ENCODE measurements at places on chromosomes 1 and 21.

- no peak for DNase-seq
Measured at GRCh38 chr1:200367841-200368534, 41.8 kb downstream of the ZNF281 start.

- DNase-seq = no peak
Measured at GRCh38 chr21:45071078-45071873, 3.1 kb upstream of the ADARB1 start.

DNA sequence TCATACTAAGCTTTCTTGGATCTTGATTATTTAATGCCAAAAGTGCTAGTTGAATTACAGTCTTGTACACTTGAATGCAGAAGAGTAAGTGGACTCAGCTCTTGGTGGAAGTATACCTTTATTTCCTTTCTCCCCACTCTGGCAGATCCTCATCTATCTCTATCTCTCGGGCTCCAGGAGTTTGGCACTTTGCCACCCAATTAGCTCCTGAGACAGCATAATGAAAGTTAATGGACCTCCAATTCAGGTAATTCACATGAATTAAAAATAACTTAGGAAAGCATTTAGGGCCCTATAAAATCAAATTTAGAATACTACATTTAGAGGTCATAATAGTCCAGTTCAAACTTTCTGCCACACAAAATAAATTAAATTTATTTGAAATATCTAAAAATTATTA, 67.4 kb downstream of the OLFM3 start:
- DNase-seq = no peak

DNA sequence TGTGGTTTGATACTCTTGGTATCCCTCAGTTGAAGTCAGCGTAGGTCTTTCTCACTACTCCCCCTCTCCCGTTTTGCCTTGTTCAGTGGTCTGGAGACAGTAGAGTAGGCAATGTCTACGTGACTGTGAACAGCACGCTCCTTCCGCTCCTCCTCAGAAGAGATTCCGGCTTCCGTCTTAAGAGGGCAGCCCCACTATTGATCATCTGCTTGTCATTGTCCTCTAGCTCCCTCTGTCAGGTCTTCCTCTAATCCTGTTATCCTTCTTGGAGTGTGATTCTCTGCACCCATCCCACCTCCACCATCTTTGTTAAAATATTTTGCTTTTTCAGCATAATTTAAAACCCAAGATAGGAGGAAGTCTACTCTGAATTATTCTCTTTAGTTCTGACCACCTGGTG, 129.9 kb upstream of the KCNK2 start:
- no peak for DNase-seq

DNA sequence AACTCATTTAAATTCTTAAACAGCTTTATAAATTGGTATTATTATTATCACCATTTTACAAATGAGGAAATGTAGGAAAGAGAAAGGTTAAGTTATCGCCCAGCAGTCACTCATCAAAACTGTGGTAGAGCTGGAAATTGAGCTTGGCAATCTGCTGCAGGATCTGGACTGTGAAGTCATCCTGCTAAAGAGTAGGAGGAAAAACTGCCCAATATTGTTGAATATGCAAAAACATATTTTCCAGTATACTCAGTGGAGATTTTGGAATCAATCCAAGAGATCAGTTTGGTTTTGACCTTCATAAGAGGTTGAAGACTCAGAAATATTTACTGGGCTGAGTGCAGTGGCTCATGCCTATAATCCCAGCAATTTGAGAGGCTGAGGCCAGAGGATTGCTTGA, 16.9 kb upstream of the RC3H1 start:
- DNase-seq = no peak

DNA sequence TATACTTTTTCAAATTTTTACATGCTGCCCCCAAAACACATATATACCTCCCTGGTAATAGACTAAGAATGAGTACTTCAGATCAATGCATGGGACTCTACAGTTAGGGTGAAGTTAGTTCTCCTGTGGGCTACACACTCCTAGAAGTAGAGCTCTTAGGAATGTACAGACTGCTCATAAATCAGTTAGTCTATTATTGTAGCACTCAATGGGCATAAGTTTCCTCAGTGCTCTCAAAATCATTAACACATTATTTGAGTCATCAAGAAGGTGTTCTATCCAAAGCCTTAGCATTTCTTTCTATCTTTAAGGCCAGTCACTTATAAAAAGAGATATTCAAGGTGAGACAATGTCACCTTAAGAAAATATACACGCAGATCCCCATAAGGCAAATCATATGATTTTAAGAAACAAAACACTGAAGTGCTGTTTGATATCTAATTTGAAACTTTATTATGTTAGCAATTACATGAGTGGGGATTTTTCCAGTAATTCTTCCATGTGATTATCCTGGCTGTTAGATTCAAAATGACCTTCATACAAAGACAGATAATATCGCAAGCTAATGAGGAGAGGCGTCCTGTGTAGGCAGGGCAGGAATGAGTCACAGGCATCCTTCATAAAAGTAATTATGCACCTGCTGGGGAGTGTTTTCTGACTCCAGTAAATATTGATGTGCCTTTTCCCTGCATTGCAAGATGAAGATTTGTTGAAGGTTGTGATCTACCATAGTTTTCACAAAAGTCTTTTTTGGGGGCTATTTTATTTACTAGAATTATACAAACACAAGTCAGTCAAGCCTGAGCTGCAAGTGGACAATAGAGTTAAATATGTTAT, 167.2 kb upstream of the ATP1B1 start:
- no peak for DNase-seq

- DNase-seq = no peak
Measured at GRCh38 chr1:40130892-40131291, 30.3 kb upstream of the RLF start.

DNA sequence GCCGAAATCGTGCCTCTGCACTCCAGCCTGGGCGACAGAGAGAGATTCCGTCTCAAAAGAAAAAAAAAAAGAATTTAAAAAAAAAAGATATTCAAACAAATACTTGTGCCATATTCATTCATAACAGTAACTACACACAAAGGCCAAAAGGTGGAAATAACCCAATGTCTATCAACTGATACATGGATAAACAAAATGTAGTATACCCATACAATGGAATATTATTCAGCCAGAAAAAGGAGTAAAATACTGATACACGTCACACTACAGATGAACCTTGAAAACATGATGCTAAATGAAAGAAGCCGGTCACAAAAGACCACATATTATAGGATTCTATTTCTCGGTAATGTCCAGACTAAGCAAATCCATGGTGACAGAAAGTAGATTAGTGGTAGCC, 109.4 kb upstream of the SOD1 start:
- DNase-seq = no peak

- DNase-seq = no peak
Measured at GRCh38 chr1:74399249-74399648, 113.2 kb downstream of the LRRC53 start.

DNA sequence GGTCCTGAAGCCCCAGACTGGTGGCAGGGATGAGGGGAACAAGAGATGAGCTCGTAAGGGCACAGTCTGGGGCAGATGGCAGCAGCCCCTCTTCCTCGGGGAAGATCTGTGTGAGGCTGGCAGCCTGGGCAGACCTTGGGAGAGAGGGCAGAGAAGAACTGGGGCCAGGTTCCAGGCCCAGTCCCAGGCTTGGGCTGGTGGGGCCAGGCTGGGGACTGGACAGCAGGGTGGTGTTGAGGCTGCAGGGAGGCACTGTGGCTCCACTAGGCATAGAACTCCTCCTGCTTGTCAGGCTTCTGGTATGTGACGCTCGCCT, 35.7 kb downstream of the SDC3 start:
- DNase-seq = no peak

- peak; percentile 42 for DNase-seq
Measured at GRCh38 chr1:150561254-150561973, 12.2 kb downstream of the ADAMTSL4 start.

DNA sequence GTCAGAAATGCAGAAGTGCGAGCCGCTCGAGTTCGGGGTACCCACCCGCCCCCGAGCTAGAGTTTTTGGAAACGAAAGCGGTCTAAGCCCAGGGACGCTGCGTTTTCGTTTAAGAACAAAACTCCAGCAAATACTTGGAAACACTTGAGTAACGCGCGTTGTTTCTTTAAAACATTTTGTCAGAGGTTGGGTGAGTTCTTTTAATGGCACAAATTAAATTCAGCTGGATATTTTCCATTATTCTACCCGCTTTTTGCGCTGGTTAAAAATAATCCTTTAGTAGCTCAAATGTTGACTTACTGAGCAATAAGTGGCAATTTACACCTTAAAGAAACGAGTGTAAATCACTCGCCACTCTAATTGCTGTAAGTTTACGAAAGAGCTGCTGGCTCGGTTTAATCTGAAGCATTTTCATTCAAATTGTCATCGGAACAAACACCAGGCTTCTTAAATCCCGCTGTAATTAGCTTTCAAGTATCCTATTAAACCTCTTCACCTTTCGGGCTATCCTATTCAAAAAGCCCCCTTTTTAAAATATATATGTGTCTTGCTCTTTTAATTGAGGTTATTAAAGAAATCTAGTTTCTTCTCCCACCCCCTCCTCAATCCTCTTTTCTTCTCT, 1.5 kb downstream of the LHX8 start:
- DNase-seq = no peak

- DNase-seq = no peak
Measured at GRCh38 chr1:23936481-23937176, 23.0 kb upstream of the PNRC2 start.

DNA sequence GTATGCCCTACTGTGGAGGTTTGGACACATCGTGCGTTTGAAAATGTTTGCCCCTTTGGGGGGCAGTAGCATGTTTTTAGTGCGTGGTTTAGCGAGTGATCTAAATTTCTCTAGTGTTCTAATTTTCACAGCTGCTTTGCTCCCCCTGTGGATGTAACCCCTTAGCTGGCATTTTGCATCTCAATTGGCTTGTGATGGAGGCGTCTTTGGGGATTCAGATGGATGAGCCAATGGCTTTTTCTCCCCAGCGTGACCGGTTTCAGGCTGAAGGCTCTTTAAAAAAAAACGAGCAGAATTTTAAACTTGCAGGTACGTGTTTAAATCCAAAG, 836 bp downstream of the CDC7 start:
- no peak for DNase-seq

DNA sequence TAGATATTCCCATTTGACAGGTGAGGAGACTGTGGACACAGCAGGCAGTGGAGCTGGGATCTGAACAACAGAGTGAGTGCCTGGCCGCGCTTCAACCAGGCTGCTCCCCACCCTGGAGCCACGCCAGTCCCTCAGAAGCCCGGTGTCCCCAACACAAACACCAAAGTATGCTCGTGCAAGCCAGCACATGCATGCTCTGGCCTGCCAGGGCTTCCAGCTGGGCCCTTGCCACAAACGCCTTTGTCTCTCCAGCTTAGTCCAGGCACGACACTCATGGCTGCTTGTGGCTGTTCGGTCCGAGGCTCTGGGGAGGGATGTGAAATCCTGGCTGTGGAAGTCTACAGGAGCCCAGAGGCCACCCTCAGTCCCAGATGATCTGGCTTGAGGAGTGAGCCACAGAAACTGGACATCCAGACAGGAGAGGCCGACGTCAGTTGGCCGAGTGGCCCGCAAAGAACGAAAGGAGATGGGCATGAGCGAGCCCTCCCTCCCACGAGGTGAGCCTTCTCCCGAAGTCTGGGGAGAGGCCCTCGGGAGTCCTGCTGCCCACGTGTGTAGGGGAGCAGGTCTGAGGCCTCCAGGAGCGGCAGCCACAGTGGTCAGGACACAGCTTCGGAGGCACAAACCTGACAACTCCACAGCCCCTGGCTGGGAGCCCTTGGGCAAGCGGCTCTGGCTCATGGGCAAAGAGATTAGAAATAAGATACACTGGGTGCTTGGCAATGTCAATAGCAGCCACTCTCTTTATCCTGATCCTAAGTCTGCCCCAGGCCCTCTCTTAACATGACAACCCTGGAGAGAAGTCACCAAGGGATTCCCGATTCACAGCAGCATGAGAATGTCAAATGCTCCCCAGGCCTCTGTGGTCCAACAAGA, 117.1 kb upstream of the IFFO2 start:
- no peak for DNase-seq

GRCh38 chr1:233355841-233356704, 28.5 kb downstream of the MAP3K21 start:
- no peak for DNase-seq

DNA sequence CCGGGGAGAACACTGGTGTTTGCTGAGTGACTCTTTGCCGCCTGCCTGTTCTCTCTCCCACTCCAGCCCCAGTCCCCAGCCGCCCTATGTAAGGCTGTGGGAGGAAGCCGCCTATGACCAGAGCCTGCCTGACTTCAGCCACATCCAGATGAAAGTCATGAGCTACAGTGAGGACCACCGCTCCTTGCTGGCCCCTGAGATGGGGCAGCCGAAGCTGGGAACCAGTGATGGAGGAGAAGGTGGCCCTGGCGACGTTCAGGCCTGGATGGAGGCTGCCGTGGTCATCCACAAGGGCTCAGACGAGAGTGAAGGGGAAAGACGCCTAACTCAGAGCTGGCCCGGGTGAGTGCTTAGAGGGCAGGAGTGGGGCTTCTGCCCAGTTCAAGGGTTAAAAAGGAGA, 8.2 kb downstream of the BSND start:
- no peak for DNase-seq

DNA sequence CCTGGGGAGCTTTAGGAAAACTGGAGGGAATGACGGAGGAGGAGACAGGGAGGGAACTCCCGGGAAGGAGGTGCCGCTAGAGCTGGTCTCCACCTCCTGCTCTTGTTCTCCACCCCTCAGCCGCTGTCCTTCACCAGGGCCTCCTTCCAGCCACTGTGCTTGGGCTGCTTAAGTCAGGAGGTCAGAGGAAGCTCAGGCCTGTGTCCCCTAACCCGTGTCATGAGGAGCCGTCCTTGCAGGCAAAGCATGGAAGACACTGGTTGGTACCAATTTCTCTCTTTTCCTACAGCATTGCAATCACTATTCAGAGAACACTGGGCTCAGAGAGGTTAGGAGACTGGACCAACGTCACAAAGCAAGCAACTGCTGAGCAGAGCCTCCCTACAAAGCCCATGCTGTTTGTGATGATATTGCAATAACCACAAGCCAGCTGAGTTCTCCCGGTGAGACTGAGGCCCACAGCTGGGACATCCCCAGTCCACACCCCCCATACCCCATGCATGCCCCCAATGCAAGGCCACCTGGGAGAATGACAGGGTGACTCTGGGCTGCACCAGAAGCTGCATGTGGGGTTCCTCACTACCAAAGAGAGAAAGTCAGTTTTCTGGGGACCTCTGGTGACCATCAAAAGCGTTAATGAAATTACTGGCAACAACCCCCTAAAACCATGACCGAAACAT, 427.5 kb downstream of the NPHP4 start:
- no peak for DNase-seq

DNA sequence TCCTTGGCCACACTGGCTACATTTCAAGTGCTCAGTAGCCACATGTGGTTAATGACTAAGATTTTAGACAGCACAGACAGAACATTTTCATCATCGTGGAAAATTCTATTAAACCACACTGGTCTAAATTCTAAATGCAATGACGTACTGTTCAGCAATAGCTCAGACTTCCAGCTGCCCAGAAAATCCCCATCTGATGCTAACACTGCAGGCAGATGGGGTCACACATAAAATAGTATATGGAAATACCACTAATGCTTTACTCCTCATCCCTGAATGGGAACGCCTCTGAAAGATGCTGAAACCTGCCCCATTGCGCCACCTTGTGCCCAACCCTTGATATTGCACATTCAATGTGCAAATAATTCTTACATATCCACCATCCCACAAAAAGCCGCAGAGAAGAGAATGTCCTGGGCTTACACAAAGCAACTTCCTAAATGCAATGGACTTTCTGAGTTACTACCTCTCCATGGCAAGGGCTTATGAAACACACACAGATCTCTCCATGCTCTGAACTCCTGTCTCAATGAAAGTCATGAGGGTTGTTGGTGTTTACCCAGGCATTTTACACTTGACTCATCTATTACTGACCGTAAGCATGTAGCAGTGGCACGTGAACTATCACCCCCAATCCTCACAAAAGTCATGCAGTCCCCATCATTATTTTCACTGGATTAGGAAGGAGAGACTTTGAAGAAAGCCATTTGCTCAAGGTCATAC, 20.3 kb upstream of the SLC5A9 start:
- peak; percentile 6 for DNase-seq

- no peak for DNase-seq
Measured at GRCh38 chr21:41906770-41907169, 27.6 kb upstream of the PRDM15 start.

Data from activated T-helper 1 cell treated with Interleukin-2 at 50 U/mL for 16 hours (primary cell).